Left hindlimb (tissue), 1 donor: ENCODE measurements at places on chromosomes 1 and 21.
A peak's percentile ranks its signal among the peaks of the same experiment; 100 is the strongest.

- no peak for DNase-seq
Observed at GRCh38 chr1:216186141-216186540, 237.1 kb downstream of the USH2A start.

GRCh38 chr1:207424570-207425131 lies 29.5 kb upstream of the CR2 start:
- DNase-seq, result no peak

DNA sequence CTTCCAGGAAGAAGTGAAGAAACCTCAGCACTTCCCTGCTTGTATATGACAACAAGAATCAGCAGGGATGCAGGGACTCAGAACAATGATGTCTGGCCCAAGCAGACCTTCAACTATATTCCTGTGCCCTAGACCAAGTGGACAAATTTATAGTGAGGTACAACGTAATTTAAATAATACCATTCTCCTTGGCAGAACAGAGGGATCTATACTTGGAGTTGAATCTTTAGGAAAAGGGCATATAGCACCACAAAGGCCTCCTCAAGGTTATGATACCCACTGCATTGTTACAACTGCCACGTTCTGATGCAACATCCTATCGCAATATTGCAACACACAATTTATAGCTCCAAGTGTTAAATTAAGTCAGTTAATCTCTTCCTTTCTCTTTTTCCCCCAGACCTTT lies 29.1 kb upstream of the GFI1 start:
- DNase-seq, result no peak

DNA sequence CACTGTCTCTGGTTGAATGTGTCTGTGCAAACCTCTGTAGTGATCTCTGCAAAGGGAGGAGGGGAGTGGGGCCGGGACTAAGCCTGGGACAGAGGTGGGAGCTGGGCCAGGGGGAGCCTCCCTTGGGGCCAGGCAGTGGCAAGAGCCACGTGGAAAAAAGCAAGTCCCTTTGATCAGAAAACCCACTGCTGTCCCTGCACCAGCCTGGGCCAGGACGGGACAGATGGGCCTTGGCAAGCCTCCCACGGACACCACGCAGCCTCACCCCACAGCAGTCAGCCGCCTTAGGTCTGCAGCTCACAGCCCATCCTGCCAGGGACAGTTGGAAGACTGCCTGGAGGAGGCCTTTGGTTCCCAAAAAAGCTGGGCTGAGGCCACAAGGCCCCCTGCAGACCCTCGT lies 11.7 kb upstream of the TRAPPC10 start:
- DNase-seq, result no peak

- no peak for DNase-seq
Observed at GRCh38 chr1:164651351-164651951, 92.5 kb downstream of the PBX1 start.

DNA sequence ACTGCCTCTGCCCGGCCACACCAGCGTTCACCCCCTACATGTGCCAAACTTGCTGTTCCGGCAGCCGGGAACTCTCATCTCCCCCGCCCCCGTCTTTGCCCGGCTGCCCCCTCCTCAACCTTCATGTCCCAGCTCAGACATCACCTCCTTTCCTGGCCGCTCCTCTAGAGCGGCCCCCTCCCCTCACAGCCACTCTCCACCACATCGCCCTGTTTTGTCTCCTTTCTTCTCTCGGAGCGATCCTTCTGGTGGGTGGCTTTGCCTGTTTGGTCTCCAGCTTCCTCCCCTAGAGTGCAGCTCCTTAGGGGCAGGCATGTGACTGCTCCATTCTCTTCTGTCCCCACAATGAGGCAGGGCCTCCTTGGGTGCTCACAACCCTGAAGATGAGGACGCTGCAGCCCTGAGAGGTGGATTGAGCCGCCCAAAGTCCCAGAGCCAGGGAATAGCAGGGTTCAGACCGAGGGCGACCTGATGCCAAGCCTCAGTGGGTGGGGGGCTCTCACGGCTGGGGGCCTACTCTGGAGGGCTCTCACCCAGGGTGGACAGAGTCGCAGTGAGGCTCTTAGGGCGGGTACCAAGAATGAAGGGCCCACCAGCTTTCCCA lies 44.9 kb upstream of the ECE1 start:
- no peak for DNase-seq

DNA sequence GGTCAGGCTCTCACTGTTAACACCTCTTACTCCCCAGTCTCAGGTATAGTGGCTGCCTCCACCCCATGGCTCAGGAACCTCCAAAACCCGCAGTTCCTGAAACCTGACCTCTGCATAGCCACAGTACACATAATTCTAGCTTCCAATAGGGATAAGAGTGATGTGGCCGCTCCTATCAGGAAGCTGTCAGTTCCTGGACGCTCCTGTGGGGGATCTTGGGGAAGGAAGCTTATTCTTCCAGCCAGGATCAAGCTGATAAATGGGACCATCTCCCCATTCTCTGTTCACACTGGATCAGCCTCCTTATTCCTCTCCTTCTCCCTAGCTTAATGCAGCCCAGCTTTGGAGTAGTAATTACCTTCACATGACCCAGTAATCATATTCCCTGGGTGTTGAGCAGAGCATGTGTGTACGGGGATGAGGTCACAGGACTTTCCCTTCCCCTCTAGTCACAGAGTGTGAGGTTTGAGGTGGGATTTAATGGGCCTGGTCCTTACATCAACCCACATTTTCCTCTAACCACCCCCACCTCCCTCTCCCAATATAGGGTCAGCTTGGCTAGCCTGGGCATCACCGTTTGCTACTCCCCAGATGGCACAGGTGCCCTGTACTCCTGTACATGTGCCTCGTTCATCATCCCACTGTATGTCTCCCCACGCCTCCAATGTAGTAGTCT lies 7.0 kb upstream of the POU3F1 start:
- DNase-seq, result no peak

DNA sequence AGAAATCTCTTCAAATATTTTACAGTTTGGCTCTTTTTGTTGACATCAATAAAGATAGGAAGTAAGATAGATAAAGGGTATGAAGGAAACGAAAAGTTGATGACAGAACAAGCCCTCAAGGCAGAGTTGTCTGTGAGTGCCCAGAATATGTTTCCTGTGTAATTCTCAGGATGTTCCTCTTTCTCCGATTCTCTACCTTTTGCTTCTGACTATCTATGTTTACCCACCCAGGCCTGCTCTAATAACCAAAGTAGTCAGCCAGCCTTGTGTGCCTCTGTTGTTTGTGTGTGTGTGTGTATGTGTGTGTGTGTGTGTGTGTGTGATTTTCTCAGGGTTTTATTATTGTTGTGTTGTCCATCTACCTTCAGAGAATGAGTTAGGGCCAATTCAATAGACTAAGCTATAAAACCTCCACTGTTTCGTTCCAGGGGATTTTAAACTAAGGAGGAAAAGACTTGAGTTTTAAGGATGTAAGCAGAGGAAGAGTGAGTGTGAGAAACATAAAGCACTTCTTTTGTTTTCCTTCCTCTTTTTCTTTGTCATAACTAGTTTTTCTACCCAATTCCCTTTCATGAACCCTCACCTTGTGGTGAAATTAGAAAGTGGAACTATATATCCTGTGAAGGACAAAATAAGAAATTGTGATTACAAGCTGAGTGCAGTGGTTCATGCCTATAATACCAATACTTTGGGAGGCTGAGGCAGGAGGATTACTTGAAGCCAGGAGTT lies 627.4 kb upstream of the NR5A2 start:
- DNase-seq, result no peak

- DNase-seq, result no peak
Observed at GRCh38 chr1:158021721-158022120, 28.3 kb downstream of the KIRREL1 start.

DNA sequence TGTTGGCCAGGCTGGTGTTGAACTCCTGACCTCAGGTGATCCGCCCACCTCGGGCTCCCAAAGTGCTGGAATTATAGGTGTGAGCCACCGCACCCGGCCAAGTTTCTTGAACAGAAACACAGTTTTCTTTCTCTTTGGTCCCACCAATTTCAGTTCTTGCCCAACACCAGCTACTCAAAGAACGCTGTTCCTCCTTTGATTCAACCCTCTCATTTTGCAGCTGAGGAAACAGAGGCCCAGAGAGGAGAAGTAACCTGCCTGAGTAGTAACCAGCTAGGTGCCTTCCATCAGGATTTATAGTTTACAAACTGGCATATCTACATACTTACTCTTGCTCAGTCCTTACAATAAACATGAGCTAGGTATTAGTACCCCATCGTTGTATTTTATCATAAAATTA lies 119.9 kb downstream of the SYF2 start:
- no peak for DNase-seq

GRCh38 chr1:153941826-153942725 lies 4.4 kb downstream of the DENND4B start:
- peak; percentile 17 for DNase-seq

DNA sequence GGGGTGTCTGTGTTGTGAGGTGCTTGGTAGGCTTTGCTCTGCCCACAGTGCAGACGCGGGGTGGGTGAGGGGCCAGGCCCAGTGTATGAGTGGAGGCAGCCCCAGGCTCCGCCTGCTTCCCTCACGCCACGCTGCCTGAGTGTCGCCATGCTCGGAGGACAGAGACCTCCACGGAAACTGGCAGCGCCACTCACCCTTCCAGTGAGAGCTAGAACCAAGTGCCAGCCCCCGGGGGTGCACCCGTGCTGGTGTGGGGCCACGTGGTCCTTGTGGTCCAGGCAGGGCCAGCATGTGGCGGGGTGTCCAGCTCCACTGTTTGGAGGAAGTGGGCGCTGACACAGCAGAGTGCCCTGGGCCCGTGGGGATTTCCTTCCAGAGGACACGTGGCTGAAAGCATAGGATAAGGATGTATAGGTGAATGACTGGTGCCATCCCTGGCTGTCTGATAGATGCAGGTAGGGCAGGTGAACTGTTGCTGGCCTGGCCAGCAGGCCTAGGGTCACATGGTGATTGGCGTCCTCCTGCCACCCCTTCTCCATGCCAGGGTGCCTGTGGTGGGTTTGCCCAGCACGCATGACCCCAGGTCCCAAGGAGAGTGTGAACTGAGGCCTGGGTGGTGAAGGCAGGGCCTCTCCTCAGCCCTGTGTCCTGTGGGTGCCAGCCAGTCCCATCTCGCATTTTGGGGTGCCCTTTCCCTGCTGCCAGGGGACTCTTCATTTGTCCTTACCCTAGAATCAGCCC lies 3.8 kb downstream of the LRRC3 start:
- no peak for DNase-seq

GRCh38 chr1:58608297-58608696 lies 31.2 kb upstream of the TACSTD2 start:
- DNase-seq, result no peak

GRCh38 chr21:32687643-32688345 lies 40.0 kb downstream of the SYNJ1 start:
- DNase-seq, result no peak

DNA sequence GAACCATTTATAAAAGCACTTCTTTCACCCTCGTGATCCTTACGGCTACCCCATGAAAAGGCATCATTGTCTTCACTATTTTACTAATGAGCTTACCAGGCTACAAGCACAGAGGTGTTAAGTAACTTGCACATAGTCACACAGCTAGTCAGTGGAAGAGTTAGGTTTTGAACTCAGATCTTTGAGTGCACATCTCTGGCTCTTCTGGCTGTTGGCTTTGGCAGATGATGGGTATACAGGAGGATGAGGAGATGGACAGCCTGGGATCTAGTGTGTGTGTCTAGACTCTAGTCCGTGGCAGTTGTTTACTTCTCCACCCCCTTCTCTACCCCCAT lies 11.6 kb downstream of the VANGL2 start:
- DNase-seq, result no peak

GRCh38 chr1:201190005-201190404 lies 619 bp upstream of the IGFN1 start:
- no peak for DNase-seq

- no peak for DNase-seq
Observed at GRCh38 chr1:198462365-198463019, 78.0 kb downstream of the ATP6V1G3 start.
